ENCODE measurements at places on chromosomes 1 and 21.

DNA sequence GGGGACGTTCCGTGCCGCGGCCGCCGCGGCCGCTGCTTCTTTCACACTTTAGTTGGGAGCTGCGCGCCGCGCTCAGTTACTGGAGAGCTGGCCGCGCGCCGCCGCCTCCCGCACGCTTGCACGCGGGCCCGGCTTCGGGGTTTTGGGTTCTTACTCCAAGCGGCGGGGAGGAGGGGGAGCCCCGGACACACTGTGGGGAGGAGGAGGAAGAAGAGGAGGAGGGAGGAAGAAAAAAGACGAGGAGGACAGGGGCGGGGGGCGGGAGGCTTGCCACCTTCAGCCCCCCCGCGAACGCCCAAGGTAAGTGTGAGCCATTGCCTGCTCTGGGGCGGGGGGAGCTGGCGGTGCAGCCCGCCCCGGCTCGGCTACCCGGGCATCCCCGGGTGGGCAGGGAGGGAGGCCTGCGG, 243 bp downstream of the C1orf21 start:
- DNase-seq = no peak

- no peak for DNase-seq
These were observed 370.6 kb upstream of the SPAG17 start for GRCh38 chr1:118555638-118556037.

- DNase-seq = no peak
These were observed 6.2 kb downstream of the DISP3 start for GRCh38 chr1:11485191-11485590.

DNA sequence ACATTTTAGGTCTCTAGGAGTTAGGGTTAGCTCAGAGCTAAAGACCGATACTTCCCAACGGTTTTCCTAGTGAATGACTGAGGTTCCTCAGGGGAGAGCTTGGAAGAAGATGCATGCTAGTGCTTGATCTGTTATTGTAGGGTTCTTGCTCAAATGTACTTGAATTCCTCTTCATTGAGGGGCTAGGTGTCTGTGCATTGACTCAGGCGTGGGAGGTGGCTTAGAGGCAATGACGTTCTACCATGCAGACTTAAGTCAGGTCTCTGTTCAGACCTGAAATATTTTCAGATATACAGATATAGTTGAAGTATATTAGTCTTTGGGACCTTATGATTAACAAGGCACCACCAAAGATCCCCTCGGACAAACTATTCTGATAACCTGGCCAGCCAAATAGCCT, 23.5 kb downstream of the S100A10 start:
- DNase-seq = no peak

- peak; percentile 74 for DNase-seq
These were observed 8.4 kb upstream of the SLC19A1 start for GRCh38 chr21:45550522-45551210.

DNA sequence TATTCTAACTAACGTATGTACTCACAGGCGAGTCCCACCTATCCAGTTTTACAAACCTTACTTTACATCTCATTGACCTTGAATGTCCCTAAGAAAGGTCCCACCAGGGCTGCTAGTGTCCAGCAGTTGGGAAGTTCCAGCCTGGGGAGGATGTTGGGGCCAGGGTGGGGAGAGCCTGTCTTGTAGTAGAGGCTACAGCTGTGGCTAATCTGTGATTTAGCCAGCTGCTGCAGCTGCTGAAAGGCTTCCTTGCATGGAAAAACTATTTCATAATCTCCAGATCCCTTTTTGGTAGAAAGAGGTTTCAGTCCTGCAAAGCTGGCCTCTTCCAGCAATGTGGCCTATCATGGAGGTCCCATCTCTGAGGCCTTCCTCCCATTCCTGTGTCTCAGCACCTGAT, 23.1 kb downstream of the TNN start:
- no peak for DNase-seq

DNA sequence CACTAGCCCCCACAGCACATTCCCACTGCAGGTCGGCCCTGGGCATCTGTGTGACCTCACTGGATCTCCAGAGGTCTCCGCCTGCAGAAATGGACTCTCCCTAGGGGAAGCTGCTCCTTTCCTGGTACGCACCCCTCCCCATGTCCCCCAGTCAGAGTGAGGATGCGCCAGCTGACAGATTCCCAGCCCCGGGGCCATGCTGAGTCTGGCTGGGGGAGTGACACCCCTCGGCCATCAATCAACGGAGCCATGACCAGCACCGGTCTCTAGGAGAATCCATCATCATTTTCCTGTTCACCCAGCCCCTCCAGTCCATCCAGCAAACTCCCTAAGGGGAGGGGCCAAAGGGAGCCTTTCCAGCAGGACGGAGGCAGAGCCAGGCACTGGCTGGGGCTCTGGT, 68.7 kb upstream of the PAX7 start:
- no peak for DNase-seq

- no peak for DNase-seq
These were observed 315.5 kb downstream of the TGFB2 start for GRCh38 chr1:218660678-218661053.

DNA sequence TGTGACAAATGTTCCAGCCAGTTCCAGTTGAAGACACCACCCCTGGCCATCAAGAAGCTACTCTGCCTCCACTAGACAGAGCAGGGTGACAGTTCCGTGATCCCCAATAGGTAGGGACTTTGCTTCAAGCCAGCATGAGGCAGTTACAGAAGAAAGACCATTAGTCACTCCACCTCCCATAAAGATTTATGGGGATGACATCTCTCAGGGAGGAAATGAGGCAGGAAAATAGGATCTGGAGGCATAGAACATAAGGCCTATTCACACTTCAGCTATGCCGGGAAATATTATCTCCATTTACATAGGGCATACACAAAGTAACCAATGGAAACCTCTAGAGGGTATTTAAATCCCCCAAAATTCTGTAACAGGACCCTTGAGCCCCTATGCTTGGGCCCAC, 3.5 kb upstream of the GBP7 start:
- DNase-seq = no peak

DNA sequence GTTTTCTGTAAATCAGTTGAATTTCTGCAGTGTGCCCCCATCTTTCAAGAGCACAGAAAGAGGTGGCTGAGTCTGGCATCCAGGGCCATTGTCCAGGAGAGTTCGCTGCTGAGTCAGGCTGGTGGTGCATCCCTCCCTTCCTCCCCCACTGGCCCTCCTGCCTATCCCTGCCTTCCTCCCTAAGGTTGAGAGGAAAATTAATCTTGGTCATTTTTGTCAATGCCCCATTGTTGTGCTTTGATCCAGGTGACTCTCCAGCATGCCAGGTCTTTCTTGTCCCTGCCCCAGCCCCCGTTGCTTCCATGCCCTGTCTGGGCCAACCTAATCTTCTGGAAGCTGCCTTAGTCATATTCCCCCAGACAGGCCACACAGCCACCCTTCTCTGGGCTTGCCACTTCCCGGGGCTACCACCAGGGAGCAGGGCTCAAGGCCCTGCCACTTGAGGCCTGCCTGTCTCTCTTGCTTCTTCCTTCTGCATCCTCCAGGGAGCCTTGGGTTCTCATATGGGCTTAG, 26.6 kb downstream of the PROK1 start:
- no peak for DNase-seq

DNA sequence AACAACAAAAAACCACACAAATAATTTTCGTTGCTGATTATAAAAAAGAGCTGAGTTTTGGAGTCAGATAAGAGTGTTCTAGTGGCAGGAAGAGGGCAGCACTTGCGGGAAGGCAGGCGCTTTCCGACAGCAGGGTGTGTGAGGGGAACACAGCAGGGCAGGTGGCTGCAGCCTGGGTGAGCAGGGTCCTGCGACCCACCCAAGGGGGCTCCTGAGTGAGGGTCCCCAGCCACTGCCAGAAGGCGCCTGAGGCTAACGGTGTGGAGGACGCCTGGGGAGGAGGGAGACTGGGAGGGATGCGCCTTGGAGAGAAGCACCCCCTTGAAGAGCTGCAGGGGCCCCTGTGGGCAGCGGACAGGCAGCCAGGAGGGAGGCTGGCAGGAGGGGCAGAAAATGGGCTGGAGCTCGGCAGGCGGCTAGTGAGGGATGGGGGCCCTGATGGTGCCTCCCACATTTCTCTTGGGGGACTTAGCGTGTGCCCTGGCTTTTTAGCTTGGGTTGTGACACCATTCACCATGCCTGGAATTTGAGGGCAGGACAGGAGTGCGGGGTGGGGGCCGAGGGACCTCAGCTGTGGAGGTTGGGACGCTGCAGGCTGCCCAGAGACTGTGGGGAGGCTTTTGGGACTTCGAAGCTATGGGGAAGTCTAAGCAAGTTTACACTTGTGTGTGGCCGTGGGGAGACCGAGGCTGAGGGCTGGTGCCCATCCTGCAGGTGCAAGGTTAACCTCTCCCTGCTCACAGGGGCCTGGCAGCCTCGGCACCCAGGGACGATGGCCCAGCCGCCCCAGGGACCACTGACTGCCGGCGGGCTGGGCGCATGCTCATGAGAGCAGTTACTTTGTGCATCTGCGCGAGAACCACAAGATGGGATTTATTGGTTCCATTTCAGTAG, 111.4 kb downstream of the SIK1 start:
- DNase-seq = no peak

GRCh38 chr1:113389359-113389952, 859 bp upstream of the MAGI3 start:
- no peak for DNase-seq

- DNase-seq = no peak
These were observed 27.4 kb downstream of the PER3 start for GRCh38 chr1:7811476-7811875.

GRCh38 chr1:201489643-201490261, 17.2 kb downstream of the CSRP1 start:
- no peak for DNase-seq

DNA sequence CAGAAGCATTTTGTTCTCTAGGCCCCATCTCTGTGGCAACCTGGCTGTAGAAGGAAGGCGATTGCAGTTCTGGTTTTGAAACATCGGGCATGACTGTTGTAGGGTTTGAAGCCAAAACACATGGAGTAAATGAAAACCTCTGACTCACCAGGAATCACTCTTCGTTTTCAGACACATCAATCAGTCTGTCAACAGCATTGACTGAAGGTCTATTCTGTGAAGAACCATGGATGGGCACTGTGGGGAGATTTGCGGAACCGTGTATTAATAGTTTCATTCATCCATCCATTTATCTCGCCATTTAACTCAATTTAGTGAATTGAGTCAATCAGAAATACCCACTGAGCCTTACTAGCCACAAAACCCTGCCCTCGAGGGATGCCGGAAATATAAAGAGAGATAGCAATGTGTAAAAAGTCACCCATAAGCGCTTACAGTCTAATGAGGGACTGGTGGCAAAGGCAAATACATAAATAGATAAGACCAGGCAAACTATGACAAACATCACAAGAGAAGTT, 364.6 kb upstream of the PROX1 start:
- DNase-seq = no peak

DNA sequence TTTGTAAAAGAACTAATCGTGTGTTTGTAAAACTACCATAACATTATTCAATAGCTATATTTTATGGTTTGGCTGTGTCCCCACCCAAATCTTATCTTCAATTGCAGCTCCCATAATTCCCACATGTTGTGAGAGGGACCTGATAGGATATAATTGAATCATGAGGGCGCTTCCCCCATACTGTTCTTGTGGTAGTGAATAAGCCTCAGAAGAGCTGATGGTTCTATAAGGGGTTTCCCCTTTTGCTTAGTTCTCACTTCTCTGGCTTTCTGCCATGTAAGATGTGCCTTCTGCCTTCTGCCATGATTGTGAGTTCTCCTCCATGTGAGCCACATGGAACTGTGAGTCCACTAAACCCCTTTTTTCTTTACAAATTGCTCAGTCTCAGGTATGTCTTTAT, 1372.3 kb downstream of the AMY1C start:
- DNase-seq = no peak

DNA sequence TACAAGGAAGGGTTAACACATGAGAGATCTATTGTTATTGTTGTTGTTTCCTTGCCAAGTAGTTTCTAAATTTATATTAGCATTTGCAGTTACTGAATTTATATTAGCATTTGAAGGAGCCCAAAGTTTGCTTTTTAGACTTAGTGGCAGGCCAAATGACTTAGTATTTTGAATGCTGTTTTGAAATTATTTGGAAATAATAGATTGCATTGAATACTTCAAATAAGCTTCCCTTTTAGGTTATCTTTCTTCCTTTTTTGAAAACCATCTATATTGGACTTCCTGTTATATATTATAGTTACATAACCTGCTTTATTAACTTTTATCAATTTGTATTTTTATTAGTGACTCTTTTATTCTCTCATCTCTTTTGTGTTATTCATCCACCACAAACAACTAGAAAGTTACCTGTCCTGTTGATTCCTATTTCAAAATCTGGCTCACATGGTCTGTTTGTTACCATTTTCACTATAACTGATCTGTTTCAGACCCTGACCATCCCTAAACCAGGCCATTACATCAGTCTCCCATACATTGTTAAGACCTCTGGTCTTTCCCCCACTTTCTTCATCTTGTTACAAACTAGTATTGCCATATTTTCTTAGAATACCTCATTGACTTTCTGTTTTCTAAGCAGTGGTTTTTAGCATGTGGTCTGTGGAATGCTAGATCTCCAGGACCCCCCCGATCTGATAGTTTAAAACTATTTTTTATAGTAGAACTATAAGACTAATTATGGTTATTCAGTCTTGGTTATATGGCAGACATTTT, 185.2 kb downstream of the RASAL2 start:
- DNase-seq = no peak

GRCh38 chr1:76048219-76048618, 26.3 kb upstream of the ST6GALNAC3 start:
- DNase-seq = no peak

DNA sequence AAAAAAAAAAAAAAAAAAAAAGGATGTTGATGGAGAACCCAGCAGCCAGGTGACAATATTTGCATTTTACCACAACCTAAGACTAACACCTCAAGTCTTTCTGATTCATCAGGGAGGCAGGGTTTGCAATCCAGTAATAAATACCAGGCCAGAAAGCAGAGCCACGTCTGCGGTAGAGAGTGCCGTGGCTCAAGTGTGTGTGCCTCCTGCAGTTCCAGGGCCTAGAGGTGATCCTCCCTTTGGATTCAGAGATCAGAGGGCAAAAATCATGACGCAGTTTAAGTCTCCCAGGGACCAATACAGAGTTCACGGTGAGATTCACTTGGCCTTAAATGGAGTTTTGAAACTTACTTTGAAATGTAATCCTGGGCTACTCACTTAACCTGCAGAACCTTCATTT, 34.9 kb downstream of the TMCO4 start:
- no peak for DNase-seq

- no peak for DNase-seq
These were observed 10.3 kb upstream of the LMNA start for GRCh38 chr1:156104065-156104810.

- DNase-seq = no peak
These were observed 7.5 kb downstream of the SLX9 start for GRCh38 chr21:44947111-44947929.

All from mesenteric fat pad (tissue), 1 donor.